ENCODE measurements at places on chromosomes 6 and 20.

DNA sequence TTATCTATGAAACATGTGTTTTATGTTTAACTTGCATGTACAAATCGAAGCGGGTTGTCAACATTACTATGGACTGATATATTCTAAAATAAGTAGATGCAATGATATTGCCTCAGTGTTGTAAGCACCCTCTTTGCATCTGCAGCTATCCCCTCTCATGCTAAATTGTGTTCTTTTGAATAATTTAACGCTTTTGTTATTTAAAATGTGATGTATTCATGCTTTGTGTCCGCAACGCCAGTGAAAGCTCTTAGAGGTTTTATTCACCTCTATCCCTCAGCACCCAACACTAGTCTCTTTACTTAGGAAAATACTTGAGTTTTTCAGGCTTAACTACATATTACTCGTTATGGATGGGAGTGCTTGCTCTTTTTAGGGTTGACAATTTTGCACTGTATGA lies 173.7 kb upstream of the ID4 start:
- DNase-seq, result no peak

- DNase-seq, result no peak
Observed at GRCh38 chr20:4131911-4132310, 116.6 kb upstream of the RNF24 start.

- DNase-seq, result no peak
Observed at GRCh38 chr6:46465294-46466165, 25.7 kb downstream of the RCAN2 start.

DNA sequence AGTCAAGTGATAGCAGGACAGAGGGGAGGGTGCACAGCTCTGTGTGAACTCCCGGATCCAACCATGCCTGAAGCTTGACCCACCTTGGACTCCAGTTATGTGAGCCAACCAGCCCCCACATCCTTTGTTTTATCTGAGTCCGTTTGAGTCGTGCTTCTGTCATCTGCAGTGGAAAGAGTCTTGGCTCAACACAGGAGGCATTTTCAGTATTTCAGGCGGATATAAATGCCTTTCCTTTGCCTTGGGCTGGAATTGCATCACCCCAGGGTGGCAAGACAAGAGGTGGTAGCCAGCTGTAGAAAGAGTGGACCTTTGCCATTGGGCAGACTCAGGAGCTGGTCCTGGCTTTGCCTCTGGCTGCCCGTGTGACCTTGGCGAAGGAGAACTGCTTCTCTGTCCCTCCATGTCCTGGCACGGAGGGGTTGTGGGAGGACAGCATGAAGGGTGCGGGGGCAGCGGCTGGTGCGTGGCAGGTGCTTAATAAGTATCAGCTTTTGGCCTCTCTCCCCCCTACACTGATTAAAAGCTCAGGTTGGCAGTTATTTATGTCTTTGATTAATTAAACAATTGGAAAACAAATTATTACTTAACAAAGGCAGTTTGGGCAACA lies 42.6 kb upstream of the APCDD1L start:
- DNase-seq, result no peak

GRCh38 chr6:3905945-3906845 lies 57.0 kb downstream of the FAM50B start:
- no peak for DNase-seq

DNA sequence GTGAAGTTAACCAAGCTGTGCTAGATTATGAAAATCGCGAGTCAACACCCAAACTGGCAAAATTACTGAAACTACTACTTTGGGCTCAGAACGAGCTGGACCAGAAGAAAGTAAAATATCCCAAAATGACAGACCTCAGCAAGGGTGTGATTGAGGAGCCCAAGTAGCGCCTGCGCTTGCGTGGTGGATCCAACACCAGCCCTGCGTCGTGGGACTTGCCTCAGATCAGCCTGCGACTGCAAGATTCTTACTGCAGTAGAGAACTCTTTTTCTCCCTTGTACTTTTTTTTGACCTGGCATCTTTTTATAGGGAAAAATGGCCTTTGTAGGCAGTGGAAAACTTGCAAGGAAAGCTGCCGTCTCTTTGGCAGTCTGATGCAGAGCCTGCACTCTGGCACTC lies 6.8 kb downstream of the GID8 start:
- DNase-seq, result no peak

DNA sequence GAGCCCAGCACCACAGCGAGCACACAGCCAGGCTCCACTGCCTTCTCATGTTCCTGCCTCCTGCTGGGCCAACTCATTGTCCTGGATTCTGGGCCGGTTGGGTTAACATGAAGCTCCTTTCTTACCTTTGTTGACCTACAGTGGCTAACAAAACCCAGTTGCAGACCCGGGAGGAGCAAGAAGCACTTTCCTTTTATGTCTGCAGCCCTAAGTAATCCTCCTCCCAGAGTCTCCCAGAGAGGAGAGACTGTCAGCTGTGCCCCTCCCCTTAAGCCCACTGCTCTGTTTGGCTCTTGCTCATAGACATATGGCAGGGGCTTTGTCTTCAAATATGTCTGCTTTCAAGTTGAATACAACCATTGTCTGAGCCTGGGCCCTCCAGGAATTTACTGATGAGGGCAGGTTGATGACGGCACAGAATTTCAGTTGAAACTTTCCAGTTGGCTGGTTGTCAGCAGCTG lies 55.2 kb downstream of the PSMB1 start:
- no peak for DNase-seq

GRCh38 chr6:38239719-38240451 lies 399.8 kb downstream of the BTBD9 start:
- no peak for DNase-seq

- peak; percentile 39 for DNase-seq
Observed at GRCh38 chr20:9301129-9302090, 213.0 kb upstream of the LAMP5 start.

DNA sequence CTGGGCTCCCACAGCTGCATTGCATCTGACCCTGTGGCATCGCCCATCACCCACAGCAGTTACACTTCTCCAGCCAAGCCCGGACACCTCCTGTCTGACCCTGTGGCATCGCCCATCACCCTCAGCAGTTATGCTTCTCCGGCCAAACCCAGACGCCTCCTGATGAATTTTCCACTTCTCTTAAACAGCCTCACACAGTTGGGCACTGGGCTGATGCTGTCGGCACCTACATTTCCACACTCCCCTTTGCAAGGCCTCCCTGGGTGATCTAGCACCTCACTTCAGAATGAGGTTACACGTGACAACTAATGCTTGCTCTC lies 175.2 kb upstream of the ARID1B start:
- DNase-seq, result no peak

DNA sequence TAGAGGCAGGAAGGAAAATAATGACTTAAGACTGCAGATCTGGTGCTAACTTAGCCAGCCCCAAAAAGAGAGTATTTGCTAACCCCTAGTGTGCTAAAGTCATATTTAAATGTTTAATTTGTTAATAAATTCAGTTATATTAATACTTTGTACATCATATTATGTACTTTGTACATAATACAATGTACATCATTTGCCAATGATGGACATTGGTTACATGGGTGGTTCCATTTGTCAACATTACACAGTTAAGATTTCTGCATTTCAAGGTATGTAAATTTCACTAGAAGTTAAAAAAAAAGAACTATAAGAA lies 63.9 kb upstream of the PIM1 start:
- DNase-seq, result no peak

GRCh38 chr6:64932486-64932885 lies 774.5 kb downstream of the EYS start:
- DNase-seq, result no peak

DNA sequence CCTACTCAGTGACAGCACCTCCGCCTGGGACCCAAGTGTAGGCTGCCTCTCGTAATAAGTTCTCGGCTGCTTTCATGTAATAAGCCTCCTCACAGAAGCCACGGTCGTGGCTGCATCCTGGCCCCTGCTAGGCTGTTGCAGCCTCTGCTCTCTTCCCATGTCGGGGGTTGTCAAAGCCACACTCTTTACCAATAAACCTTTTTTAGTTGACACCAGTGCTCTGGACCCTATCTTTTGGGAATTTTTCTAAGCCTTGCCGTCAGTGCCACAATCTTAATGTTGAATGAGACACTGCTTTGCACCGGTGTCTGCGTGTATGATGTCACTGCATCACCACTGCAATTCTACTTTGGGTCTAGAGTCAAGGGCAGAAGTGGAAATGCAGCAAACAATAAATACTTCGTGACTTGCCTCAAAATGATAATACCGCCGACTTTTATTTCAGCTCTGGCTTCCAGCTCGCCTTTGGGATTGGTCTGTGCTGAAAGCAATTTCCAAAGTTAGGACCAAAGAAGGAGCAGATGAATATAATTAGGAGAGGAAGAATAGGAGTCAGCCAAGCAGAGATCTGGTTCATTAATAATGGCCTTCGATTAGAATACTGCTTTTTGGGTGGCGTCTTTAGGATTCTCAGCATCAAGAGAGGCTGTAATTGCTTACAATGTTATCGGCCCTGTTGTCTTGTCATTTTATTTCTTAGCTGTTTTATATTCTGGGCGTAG lies 57.6 kb upstream of the CCN6 start:
- no peak for DNase-seq

DNA sequence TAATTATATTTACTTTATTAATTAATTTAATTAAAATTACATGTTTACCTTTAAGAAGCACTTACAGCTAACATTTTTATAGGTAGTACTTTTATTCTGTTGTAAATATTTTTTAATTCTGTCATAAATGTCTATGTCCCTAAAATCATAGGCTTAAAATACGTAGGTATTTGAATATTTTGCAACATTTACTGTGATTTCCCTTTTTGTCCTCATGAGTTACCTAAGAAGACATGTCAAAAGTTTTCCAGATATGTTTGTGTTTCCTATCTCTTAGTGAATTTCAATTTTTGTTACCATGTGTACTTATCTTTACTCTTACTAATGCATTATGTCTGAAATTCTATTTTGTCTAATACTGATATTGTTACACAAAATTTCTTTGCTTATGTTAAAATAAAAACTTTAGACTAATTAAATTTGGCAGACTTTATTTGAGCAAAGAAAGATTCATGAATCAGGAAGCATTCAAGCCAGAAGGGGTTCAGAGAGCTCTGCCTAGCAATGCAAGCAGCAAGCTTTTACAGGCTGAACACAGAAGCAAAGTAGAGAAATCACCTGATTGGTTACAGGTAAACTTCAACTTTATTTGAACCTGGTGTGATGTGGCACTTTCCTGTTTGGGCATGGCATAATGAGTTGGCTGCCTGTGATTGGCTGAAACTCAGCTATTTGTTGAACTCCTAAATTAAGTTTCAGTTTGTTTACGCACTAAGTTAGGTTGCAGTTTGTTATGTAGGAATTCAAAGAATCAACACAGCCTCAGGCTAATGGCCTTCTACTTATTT lies 123.2 kb upstream of the TMEM170B start:
- no peak for DNase-seq

DNA sequence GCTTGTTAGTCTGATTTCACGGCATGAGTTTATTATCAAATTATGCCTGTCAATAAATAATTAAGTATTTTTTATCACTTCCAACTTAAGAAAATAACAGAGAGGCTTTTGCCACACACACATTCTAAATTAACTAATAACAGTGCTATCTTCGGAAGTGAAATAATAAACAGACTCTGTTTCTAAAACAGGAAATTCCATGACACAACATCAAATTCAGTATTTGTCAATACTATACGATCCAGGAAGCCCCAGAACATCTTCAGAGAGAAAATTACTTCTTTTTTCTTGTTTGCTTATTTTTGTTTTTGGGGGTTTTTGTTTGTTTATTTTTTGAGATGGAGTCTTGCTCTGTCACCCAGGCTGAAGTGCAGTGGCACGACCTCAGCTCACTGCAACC lies 150.7 kb upstream of the PRDM1 start:
- DNase-seq, result no peak

- DNase-seq, result no peak
Observed at GRCh38 chr6:25052181-25052580, 116.4 kb upstream of the RIPOR2 start.

DNA sequence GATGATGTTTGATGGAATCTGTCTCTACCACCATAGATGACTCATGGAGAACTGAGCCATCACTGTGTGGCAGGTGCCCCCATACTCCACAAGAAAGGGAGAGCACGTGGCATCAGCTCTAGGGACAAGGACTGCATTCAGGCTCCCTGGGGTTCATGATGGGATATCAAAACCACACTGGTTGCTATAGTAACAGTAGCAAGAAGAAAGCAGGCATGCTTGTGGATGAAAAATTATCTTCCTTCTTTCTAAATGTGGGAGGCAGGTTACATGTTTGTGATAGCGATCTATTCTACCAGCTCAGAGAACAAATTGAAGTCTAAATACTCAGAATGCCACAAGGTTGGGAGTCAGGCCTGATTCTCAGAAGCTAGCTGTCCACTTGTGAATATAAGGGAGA lies 224.2 kb downstream of the ARHGAP18 start:
- no peak for DNase-seq

GRCh38 chr20:54665812-54666211 lies 190.4 kb downstream of the DOK5 start:
- no peak for DNase-seq

DNA sequence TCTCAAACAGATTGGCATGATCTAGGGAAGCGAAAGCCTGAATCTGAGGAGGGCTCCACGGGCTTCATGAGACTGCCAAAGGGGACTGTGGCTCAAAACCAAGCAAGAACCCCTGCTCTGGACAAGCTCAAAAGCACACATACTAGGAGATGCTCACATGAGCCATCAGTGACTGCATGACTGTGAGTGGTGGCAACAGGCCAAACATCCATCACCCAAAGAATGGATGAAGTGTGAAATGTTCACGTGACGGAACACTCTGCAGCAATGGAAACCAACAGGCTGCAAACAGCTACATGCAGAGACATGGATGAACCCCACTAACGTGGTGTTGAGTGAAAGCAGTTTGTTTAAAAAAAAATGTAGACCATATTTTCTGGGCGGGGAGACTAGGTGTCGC lies 136.3 kb downstream of the PREX1 start:
- no peak for DNase-seq

- no peak for DNase-seq
Observed at GRCh38 chr6:41325446-41326066, 9.9 kb upstream of the NCR2 start.

DNA sequence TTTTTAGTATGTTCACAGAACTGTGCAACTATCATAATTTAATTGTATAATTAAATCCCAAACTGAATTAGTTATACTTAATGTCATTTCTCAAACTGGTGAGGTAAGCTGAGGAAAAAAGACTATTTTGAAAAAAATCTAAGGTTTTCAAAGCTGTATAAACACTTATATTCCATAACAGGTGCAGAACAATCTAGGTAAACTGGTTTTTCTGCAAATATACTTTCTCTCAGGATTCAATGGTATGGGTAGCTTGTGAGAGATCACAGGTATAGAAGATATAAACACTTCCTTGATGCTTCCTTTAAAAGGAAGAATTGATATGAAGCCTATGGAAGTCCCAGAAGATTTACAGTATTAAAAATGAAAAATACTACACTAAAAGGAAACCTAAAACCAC lies 33.7 kb downstream of the NOL7 start:
- DNase-seq, result no peak

DNA sequence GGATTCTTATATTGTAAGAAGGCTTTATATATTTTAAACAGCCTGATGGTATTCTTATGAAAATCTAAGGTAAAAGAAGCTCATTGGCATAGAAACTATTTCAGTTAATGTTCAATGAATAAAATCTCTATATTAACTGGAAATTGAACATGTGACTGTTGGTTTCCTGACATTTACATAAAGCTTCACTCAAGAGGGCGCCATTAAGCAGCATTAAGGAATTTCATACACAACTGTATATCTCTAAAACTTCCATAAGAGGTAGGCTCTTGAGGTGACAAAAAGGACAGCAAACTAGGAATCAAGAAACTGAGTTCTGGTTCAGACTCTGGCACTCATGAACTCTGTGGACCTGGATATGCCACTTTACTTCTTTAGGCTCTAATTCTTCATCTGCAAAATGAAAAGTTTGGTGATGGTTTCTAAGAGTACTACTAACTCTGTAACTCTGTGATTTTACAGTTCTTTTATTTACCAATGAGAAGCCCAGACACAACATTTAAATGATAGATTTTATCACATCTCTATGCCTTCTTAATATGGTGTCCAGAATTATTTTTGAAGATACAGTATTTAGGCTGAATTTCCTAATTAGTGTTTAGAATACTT lies 147.5 kb downstream of the FLRT3 start:
- DNase-seq, result peak; percentile 14
